ENCODE measurements at places on chromosomes 1 and 21.
A peak's percentile ranks its signal among the peaks of the same experiment; 100 is the strongest.

DNA sequence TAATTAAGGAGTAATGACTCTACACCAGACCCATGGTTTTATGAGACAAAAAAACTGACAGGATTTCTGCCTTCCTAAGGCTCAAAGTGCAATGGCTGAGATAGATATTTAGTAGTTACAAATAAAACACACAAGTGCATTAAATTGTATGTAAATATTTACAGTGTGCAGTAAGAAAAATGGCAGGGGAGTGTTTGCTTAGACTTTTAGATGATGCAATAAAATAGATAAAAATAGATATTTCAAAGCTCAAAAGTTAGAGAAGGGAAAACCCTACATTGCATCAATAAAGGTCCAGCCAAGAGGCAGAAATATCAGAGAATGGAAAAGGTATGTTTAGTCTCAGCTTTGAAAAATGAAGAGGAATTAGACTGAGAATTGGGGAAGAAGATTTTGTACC lies 226.3 kb upstream of the FGGY start:
- no peak for DNase-seq

DNA sequence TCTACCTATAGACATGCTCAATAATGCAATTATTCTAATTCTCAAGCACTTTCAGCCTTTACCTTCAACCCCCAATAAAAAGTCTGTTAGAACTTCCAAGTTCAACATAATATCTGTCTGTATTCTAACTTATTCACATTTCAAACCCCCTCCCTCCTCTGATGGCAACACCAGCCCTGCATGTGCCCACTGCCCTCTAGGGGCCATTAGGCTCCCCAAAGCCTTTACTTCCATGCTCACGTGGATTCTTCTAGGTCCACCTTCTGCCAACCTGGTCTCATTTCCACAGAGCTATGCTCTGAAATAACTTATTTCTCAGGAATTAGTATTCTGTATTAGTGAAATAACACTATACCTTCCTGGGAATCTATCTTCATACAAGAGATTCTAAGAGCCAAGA lies 22.2 kb upstream of the KPRP start:
- no peak for DNase-seq

DNA sequence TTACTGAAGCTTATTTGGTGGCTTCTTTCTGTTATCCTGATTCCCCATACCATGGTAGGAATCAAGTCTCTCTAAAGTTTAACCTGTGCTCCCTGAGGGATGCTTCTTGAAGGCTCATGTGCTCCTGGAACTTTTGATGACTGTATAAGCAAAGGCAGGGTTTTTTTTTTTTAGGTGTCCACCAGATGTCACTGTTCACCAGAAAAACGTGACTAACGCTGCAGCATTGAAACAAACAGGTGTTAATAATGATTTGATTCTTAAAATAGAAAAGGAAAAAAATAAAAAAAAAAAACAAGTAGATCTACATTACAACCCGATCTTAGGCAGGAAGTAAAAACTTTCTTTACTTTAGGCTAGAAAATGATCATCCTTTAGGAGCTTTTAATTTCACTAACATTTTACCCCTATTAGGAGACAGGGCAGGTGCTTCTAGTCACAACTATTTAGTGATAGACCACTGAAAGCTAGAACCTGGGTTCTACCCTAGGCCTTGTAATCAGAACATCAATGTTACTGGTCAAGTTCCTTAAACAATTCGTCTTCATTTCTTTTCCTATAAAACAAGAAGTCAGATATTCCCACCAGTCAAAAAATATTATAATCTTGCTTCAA lies 223.0 kb downstream of the PLA2G4A start:
- no peak for DNase-seq

- no peak for DNase-seq
Observed at GRCh38 chr1:156012051-156012817, 8.5 kb downstream of the SSR2 start.

DNA sequence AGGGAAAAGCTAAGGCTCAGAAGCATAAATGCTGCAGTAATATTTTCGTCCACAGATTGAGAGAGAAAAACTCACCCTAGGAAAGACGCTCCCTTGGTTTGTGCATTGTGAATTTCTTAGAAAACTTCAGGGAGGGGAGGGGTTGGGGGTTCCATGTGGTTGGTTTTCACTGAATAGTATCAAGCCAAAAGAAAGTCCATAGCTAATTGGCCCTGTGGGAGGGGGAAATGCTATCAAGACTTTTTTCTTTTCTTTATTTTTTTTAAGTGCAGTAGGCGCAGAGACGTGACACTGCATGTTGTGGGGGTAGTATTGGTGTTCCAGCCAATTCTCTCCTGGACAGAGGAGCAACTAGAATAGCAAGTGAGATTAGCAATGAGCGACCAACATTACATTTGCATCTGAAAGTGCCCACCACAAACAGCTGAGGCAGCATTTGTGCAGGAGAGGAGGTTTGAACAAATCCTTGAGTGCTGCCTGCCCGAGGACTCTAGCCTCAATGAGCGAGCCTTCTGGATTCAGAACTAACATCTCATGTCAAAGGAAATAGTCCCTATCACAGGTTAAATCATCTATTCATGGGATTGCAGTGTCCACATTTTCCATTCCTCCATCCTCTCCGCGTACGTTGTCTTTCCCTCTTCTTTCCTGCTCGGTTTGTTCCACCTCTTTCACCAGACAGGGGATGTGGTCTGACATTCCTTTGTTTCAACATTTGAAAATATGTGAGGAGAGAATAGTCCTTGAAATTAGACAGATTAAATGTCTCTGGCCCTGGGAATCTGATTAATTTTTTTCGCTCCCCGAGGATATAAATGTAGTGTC lies 118.0 kb upstream of the MARK1 start:
- no peak for DNase-seq

- DNase-seq, result no peak
Observed at GRCh38 chr1:221462345-221462744, 279.5 kb downstream of the DUSP10 start.

- no peak for DNase-seq
Observed at GRCh38 chr1:150066838-150067183, 765 bp upstream of the VPS45 start.

DNA sequence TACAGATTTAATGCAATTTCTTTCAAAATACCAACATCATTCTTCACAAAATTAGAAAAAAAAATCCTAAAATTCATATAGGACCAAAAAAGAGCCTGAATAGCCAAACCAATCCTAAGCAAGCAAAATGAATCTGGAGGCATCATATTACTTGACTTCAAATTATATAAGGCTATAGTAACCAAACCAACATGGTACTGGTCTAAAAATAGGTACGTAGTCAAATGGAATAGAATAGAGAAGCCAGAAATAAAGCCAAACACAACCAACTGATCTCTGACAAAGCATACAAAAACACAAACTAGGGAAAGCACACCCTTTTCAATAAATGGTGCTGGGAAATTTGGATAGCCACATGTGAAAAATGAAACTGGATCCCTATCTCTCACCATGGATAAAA lies 112.3 kb upstream of the TSPAN2 start:
- DNase-seq, result no peak

GRCh38 chr1:4227986-4228385 lies 327.9 kb upstream of the C1orf174 start:
- DNase-seq, result no peak

DNA sequence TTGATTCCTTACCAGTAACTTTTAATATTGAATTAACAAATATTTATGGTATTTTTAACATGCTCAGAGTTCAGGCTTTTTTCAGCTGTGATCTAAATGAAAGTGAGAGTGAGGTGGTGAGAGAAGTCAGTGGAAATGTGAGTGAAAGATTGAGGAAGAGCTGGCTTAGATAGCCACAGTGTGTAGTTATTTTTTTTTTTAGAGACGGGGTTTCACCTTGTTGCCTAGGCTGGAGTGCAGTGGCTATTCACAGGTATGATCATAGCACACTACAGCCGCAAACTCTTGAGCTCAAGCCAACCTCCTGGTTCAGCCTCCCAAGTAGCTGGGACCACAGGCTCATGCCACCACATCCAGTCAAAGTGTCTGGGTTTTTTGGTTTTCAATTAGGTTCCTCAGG lies 10.9 kb downstream of the RNF11 start:
- DNase-seq, result no peak

- DNase-seq, result no peak
Observed at GRCh38 chr1:222813866-222814535, 838 bp upstream of the DISP1 start.

GRCh38 chr1:98277118-98277517 lies 356.3 kb upstream of the DPYD start:
- no peak for DNase-seq

DNA sequence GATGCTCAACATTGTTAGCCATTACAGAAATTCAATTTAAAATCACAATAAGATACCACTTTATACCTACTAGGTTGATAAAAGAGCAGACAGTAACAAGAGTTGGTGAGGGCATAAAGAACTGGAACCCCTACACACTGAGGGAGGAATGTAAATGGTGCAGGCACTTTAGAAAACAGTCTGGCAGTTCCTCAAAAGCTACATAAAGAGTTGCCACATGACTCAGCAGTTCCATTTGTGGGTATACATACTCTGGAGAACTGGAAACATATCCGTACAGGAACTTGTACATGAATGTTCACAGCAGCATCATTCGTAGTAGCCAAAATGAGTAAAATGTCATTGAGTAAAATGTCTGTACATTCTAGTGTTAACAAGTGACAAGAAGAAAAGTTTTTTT lies 17.0 kb downstream of the NSL1 start:
- DNase-seq, result no peak

GRCh38 chr1:77048615-77049005 lies 170.6 kb downstream of the PIGK start:
- no peak for DNase-seq

- DNase-seq, result no peak
Observed at GRCh38 chr1:113353580-113353979, 36.7 kb upstream of the MAGI3 start.

- DNase-seq, result no peak
Observed at GRCh38 chr1:181459067-181459466, 24.2 kb upstream of the CACNA1E start.

GRCh38 chr21:32246571-32247140 lies 32.2 kb downstream of the MIS18A start:
- no peak for DNase-seq

GRCh38 chr1:14365301-14365988 lies 233.0 kb upstream of the KAZN start:
- DNase-seq, result no peak

DNA sequence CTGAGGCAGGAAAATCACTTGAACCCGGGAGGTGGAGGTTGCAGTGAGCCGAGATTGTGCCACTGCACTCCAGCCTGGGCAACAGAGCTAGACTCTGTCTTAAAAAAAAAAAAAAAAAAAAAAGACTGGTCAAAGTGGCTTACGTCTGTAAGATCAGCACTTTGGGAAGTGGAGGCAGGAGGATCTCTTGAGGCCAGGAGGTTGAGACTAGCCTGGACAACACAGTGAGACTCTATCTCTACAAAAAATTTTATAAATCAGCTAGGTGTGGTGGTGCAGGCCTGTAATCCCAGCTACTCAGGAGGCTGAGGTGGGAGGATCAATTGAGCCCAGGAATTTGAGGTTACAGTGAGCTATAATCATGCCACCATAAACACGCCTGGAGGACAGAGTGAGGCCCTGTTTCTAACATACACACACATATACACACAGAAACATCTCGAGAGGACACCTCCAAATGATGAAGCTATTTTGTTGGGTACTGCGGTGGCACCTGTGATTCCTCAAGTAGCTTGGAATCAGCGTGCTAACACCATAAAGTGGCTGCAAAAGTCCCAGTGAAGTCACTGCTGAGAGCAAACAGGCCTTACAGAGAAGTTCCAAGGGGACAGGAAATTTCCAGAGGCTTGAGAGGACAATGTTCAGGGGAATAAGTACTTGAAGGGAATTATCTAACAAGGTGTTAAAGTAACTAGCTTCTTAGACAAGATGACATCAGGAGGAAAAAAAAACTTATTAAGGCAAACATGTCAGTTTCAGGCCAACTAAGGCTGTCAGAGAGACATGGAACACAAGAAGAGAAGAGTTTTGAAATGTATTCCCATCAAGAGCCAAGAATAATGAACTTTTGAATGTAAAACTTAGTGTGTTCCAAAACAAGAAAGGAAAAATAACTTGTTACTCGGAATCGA lies 1.3 kb downstream of the NADK start:
- no peak for DNase-seq

DNA sequence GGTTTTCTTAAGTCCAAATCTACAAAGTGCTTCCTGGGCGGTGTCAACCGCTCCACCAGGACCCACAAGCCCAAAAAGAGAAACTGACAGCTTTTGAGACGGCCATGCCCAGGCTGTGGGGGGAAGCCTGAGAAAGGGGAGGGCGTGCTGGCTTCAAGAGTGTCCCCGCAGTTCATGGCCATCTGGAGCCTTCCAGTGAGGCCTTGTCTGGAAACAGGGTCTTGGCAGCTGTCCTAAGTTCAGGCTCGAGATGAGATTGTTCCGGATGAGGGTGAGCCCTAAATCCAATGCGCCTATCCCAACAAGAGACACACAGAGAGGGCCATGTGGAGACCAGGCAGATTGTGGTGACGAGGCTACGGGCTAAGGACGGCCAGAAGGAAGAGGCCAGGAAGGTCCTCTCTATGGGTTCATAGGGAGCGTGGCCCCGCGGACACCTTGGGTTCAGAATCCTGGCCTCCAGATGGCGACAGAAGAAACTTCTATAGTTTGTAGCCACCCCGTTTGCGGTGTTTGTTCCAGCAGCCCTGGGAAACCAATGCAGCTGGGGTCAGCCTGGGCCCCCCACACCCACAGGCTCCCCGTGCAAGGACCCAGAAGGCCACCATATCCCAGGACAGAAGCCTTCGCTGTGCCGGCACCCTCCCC lies 70.2 kb downstream of the ARHGEF16 start:
- DNase-seq, result no peak

DNA sequence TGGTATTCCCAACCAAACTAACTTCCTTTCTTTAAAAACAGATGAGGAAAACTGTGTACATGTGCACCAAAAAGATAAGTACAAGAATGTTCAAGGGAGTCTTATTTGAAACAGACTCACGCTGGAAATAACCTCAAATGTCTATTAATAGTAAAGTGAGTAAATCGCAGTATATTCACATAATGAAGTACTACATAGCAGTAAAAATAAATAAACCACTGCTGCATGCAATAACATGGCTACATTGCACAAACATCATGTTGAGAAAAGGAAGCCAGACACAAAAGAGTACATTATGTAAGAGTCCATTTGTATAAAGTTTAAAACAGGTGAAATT lies 5.2 kb upstream of the DENND2D start:
- no peak for DNase-seq

GRCh38 chr1:179137617-179138255 lies 55.9 kb downstream of the TOR3A start:
- DNase-seq, result no peak

GRCh38 chr1:25566730-25567341 lies 23.4 kb downstream of the LDLRAP1 start:
- peak; percentile 49 for DNase-seq

DNA sequence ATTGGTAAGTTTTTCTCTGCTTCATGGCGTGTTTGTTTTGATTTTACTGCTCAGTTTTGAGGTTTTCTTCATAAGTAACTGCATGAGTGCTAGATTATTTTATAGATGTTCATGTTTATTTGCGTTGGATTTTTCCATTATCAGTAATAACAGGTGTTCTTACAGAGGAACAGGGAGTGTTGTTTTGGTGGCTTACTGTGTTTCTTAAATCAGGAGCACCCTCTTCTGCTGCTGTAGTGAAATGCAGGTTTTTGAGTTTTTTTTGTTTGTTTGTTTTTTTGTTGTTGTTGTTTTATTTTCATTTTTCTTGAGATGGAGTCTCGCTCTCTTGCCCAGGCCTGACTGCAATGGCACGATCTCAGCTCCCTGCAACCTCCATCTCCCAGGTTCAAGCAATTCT lies 32.6 kb downstream of the CTBS start:
- no peak for DNase-seq

- DNase-seq, result no peak
Observed at GRCh38 chr1:9780554-9781110, 43.1 kb downstream of the CLSTN1 start.
